ENCODE measurements at places on chromosomes 16 and 17.

- DNase-seq: no peak
Measured at GRCh38 chr17:19244781-19245180, 7.6 kb downstream of the EPN2 start.

DNA sequence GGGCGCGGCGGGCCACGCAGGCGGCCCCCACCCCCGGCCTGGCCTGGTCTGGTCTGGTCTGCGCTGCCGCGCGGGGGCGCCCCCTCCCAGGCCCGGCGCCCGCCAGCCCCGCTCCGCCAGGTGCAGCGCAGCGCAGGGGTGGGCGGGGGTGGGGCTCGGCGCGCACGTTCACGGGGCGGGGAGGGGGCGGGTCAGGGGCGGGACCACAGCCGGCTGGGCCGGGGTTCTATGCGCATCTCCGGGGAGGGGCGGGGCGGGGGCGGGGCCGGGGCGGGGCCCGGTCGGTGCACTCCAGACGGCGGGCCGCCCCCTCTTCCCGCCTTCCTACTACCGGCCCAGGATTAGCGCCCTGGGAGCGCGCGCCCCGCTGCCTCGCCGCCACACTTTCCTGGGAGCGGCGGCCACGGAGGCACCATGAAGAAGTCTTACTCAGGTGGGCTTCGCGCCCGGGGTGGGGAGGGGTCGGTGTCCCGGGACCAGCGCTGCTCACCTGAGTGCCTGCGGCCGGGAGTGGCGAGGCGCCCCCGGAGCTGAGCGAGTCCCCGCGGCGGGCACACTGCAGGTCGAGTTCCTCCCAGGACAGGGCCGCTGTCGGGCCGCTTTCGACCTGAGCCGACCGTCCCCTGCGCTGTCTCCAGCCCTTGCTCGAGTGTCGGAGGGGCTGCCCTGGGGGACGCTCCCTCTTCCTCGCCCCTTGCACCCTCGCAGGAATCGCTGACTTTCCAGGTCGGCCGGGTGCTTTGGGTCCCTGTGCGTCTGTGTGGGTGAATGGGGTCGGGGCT lies 140.5 kb downstream of the SEC14L1 start:
- DNase-seq: peak; percentile 90

GRCh38 chr17:65527381-65527780 lies 34.1 kb downstream of the AXIN2 start:
- DNase-seq: no peak

DNA sequence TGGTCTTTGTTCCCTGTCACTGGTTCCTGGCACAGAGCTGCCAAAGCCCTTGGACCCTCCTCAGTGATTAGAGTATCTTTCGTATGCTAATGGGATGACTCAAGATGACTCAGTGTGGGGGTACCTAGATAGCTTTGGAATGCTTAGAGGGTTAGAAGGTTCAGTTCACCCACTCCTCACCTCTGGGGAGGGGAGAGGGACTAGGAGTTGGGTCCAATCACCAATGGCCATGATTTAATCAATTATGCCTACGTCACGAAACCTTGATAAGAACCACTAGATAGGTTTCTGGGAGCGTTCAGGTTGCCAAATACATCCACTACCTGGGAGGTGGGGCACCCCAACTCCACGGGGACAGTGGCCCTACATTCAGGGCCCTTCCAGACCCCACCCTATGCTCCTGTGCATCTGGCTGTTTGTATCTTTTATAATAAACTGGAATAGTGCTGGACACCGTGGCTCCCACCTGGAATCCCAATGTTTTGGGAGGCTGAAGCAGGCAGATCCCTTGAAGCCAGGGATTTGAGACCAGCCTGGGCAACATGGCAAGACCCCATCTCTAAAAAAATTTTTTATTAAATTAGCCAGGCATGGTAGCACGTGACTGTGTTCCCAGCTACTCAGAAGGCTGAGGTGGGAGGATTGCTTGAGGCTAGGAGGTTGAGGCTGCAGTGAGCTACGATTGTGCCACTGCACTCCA lies 29.2 kb upstream of the LITAF start:
- no peak for DNase-seq

DNA sequence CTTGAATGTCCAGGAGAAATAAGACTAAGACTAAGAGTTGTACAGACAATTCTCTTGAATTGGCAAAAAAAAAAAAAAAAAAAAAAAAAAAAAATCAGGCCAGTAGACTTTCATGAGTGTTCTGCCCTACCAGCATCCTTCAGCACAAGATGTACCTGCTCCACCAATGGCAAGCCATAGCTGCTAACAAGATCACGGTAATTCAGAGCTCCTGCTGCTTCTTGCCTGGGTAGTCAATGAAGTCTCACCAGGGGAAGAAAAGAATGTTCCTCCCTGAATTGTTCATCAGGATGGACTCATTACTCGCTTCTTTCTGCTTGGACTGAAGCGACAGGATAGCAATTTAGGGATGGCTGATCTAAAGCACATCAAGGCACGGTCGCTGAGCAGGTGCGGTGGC lies 31.1 kb upstream of the APOH start:
- no peak for DNase-seq
